Endothelial cell (in vitro differentiated cells): ENCODE measurements at places on chromosomes 5 and 9. TPM values are rescaled to one million over a fixed set of nuclear protein-coding genes. Genes with fewer than 3 reads are reported as not detected.

The RNF180 gene
- 7.8 TPM for total RNA-seq

The CCDC192 gene
- total RNA-seq = 0.26 TPM

The EHMT1 gene
- total RNA-seq = 120 TPM

The LHX2 gene
- total RNA-seq = not detected

The ABLIM3 gene
- total RNA-seq = 3.6 TPM

The RNF145 gene
- total RNA-seq = 102 TPM
